Left renal pelvis (tissue), 4 donors: ENCODE measurements at places on chromosomes 5 and 9.

- DNase-seq, result no peak
These were observed 16.0 kb upstream of the SLC25A51 start for GRCh38 chr9:37919956-37920335.

- DNase-seq, result no peak
These were observed 63.5 kb upstream of the SELENOP start for GRCh38 chr5:42875211-42875610.

GRCh38 chr5:138952962-138953361 lies 77.8 kb upstream of the LRRTM2 start:
- DNase-seq, result no peak

GRCh38 chr9:113484258-113484730 lies 20.8 kb downstream of the RGS3 start:
- DNase-seq, result no peak

DNA sequence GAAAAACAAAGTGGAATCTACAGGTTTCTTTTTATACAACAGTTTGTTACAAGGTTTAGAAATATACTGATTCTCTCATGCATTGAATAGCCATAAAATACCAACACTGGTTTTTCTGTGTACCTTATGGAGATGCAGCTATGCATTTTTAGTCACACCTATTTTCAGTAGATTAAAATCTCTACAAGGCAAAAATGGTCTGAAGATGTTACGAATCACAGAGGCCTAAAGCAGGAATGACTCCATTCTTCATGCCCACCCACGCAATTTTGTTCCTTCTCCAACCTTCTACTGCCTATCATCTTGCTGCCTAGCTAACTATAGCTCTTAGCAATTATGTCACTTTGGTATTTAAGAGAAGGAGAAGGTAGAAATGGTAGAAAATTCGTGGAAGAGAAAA lies 9.9 kb downstream of the PLK2 start:
- DNase-seq, result no peak

- DNase-seq, result no peak
These were observed 91.2 kb upstream of the ERBIN start for GRCh38 chr5:65835191-65835590.
